ENCODE measurements at places on chromosomes 12 and 14.

DNA sequence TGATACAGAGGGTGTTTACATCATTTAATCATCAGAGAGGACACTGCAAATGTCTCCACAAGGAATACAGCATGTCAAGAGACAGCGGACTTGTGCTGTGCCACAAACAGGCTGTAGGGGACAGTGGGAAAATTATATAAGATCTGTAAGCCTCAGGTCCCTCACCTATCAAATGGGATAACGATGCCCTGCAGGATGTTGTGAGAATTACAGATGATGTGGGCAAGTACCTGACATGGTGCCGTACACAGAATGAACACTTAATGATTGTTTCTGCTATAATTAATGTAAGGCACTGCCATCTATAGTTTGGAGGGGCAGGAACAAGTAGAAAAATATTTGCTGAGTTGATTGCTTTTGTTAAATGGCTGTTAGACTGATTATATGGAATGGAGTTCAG lies 81.9 kb upstream of the GTF2A1 start:
- no peak for DNase-seq

DNA sequence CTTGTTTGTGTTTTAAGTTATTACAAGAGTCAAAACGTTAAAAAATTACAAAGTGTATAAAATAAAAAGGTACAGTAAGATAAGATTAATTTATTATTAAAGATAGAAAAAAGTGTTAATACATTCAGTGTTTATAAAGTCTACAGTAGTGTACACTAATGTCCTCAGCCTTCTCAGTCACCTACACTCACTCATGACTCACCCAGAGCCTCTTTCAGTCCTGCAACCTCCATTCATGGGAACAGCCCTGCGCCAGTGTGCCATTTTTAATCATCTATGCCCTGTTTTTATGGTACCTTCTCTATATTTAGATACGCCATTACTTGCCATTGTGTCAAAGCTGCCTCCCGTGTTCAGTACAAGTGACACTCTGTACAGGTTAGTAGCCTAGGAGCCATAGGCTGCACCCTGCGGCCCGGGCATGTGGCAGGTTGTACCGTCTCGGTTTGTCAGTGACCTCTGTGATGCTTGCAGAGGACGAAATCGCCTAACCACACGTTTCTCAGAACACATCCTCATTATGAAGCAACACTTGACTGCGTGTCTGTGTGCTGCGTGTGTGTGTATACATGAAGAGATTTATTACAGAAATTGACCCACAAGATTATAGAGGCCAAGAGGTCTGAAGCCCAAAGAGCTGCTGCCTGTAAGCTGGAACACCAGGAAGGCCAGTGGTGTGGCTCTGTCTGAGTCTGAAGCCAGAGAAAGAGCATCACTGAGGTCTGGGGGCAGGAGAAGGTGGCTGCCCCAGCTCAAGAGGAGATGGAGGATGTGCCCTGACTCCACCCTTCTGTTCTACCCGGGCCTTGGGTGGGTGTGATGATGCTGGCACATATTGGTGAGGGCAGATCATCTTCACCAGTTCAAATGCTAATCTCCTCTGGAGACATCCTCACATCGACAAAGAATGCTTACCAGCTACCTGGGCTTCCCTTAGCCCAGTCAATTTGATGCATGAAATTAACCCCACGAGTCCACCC lies 116.6 kb upstream of the C14orf180 start:
- no peak for DNase-seq

GRCh38 chr14:43795600-43796228 lies 711.4 kb downstream of the FSCB start:
- DNase-seq = peak; percentile 2

- DNase-seq = no peak
Measured at GRCh38 chr14:94547151-94547680, 14.0 kb upstream of the SERPINA4 start.

DNA sequence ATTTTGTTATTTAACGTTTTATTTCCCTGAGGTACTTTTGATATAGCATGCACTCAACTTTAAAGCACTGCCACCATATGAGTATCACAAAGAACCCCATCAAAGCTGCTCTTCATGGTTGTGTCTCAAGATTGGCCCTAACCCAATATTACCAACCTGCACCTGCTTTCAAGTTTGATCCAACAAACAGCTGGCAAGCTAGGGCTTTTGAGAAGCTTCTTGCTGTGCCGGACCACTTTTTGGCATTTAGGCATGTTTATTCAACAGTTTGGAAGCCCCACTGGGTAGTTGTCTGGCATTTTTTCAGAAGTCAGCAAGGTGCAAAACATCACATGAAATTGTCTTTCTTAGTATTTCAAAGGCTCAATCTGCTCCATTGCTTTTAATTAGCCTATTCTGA lies 137.2 kb upstream of the PLEKHA5 start:
- DNase-seq = no peak

DNA sequence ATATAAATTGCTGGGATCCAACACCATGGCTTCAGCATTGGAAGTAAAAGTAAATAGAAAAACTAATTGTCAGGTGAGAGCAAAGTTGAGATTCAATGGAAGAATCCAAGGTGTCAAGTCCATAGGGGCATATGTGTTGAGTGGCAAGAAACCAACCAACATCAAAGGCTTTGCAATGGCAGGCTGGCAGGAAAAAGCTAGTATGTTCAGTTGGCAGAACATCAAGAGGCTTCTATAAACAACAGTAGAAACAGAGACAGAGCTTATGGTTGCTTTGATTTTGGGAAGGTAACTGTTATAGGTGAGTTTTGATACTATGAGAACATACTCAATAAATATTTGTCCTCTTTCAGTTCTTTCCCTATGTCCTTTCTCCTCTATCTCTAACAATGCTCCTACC lies 553.7 kb upstream of the MDGA2 start:
- DNase-seq = no peak
